ENCODE measurements at places on chromosomes 11 and 22. TPM values are rescaled to one million over a fixed set of nuclear protein-coding genes. Genes with fewer than 3 reads are reported as not detected.

GRCh38 chr11:41779401-41779960 is 320.0 kb upstream of the LRRC4C start:
- H3K36me3 ChIP-seq, result no peaks in the 10 kb centered on the region
- H3K4me1 ChIP-seq, result no peaks in the 10 kb centered on the region

DNA sequence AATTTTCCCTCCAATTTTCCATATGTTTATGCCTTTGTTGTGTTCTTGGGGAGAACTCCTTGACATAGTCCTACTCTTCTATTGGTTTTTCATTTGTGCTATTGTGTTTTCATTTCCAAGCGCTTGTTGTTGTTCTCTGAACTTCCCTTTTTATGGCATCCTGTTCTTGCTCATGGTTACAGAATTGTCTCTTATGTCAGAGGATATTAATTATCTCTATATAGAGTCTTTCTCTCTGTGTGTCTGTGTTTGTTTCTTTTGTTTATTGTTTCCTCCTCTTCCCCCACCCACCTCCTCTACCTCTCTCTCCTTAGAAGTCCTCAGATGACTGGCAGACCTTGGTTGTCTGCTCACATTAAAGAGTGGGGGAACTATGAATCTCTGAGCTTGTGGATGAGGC is 69.9 kb downstream of the HORMAD2 start:
- no peak overlapping the region for H3K4me3 ChIP-seq
- peaks cover 3% of the 10 kb centered on the region for H3K36me3 ChIP-seq
- no peak overlapping the region for H3K27ac ChIP-seq
- no peaks in the 10 kb centered on the region for H3K27me3 ChIP-seq

DNA sequence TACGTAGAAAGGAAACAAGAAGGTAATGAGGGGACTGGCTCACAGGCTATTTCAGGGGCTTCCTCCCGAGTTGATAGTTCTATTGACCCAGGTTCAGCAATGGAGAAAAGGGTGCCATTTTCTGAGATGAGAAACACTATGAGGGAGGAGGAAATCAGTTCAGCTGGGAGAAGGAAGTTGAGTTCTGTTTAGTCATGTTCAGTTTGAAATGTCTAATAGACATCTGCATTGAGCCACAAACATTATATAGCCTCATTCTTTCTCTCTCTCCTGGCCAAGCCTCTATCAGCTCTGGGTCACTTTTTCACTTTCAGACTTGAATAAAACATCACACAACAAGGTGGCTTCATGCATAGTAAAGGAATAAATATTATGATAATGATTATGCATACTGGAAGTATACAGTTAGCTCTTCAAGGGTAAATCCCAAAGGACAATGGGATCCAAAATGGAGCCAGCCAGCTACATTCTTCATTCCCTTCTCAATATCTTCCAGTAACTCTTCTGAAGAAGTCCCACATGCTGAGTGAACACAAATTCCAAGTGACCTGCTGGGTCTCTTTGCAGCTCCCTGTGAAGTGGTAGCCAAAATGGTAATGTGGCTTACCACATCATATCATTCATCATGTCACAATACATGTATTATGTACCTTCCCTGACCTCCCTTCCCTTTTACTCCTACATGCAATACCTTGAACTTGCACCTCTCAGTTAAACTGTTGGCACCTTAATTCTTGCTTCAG is 80.9 kb upstream of the CD44 start:
- no peak for DNase-seq
- no peaks in the 10 kb centered on the region for H3K27me3 ChIP-seq
- H3K4me1 ChIP-seq, result 0 out of 2 replicates have a peak, but pooled peaks cover 3% of the 10 kb centered on the region
- no peaks in the 10 kb centered on the region for H3K36me3 ChIP-seq

GRCh38 chr11:57180081-57180561 is 1.6 kb upstream of the LRRC55 start:
- H3K4me3 ChIP-seq, result no peak overlapping the region
- DNase-seq, result no peak
- H3K27ac ChIP-seq, result no peak overlapping the region

GRCh38 chr11:102330231-102330630 is 12.9 kb downstream of the BIRC3 start:
- H3K4me1 ChIP-seq, result no peaks in the 10 kb centered on the region
- H3K4me3 ChIP-seq, result no peak overlapping the region
- H3K27me3 ChIP-seq, result no peaks in the 10 kb centered on the region
- no peak for DNase-seq
- H3K27ac ChIP-seq, result no peak overlapping the region

DNA sequence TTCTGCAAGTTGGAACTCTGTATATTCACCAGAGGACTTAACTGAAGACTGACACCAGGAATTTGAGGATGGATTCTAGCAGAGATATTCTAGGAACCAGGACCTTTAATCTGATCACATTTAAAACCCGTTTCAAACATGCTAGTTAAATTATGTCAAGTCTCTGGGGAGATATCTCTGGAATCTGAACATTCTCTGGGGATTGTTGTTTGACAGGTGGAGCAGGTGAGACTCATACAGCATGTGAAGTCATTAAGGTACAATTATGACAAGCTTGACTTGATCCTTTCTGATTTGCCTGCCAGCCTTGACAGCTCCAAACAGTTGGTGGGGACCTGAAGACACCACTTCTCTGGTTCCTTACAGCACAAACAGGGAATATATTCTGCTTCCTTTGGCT is 100.3 kb downstream of the FAT3 start:
- H3K4me1 ChIP-seq, result no peaks in the 10 kb centered on the region
- no peak overlapping the region for H3K27ac ChIP-seq
- no peaks in the 10 kb centered on the region for H3K27me3 ChIP-seq
- H3K4me3 ChIP-seq, result no peak overlapping the region

GRCh38 chr11:126703662-126704061 is 296.9 kb downstream of the KIRREL3 start:
- H3K27me3 ChIP-seq, result no peaks in the 10 kb centered on the region
- H3K27ac ChIP-seq, result no peak overlapping the region
- no peak for DNase-seq

GRCh38 chr22:37449331-37450001 is 22.2 kb upstream of the ELFN2 start:
- H3K27ac ChIP-seq, result no peak overlapping the region
- no peaks in the 10 kb centered on the region for H3K36me3 ChIP-seq
- H3K4me3 ChIP-seq, result no peak overlapping the region
- no peak for DNase-seq
- H3K4me1 ChIP-seq, result no peaks in the 10 kb centered on the region
- no peaks in the 10 kb centered on the region for H3K27me3 ChIP-seq

GRCh38 chr11:1745701-1746320 is 4.6 kb downstream of the IFITM10 start:
- H3K4me3 ChIP-seq, result no peak overlapping the region
- H3K36me3 ChIP-seq, result no peaks in the 10 kb centered on the region
- no peaks in the 10 kb centered on the region for H3K4me1 ChIP-seq
- H3K27ac ChIP-seq, result no peak overlapping the region
- H3K27me3 ChIP-seq, result no peaks in the 10 kb centered on the region

GRCh38 chr22:46030231-46030880 is 53.4 kb upstream of the WNT7B start:
- H3K36me3 ChIP-seq, result no peaks in the 10 kb centered on the region
- no peaks in the 10 kb centered on the region for H3K27me3 ChIP-seq
- no peak overlapping the region for H3K27ac ChIP-seq

GRCh38 chr11:3849297-3849874 is 6.1 kb upstream of the STIM1 start:
- H3K4me3 ChIP-seq, result no peak overlapping the region
- no peaks in the 10 kb centered on the region for H3K27me3 ChIP-seq
- H3K4me1 ChIP-seq, result peaks cover under 1% of the 10 kb centered on the region
- H3K27ac ChIP-seq, result no peak overlapping the region

DNA sequence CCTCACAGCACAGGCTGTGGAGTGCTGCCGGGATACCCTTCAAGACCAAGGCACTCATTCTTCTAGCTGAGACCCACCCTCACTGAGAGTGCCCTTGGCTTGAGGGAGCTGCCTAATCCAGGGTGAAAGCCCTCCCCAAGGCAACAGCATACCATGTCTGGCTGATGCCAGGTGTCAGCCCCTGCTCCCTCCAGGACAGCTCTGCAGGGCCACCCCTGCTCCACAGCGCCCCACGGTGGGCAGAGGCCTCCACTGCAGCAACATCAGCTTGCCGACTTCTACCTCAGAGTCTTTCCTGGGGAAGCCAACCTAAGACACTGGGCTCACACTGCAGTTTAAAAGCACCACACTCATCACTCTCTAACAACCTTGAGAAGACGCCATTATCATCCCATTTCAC is 29.0 kb downstream of the TTLL1 start:
- H3K27me3 ChIP-seq, result no peaks in the 10 kb centered on the region
- H3K36me3 ChIP-seq, result no peaks in the 10 kb centered on the region
- H3K4me1 ChIP-seq, result no peaks in the 10 kb centered on the region
- H3K27ac ChIP-seq, result no peak overlapping the region
- DNase-seq, result peak; percentile 60
- no peak overlapping the region for H3K4me3 ChIP-seq

- DNase-seq, result no peak
- no peaks in the 10 kb centered on the region for H3K27me3 ChIP-seq
- H3K4me3 ChIP-seq, result no peak overlapping the region
- 0 out of 2 replicates have a peak, but pooled peaks cover 5% of the 10 kb centered on the region for H3K4me1 ChIP-seq
- H3K36me3 ChIP-seq, result no peaks in the 10 kb centered on the region
Measured at GRCh38 chr22:37337204-37337943, 55.1 kb downstream of the CYTH4 start.

DNA sequence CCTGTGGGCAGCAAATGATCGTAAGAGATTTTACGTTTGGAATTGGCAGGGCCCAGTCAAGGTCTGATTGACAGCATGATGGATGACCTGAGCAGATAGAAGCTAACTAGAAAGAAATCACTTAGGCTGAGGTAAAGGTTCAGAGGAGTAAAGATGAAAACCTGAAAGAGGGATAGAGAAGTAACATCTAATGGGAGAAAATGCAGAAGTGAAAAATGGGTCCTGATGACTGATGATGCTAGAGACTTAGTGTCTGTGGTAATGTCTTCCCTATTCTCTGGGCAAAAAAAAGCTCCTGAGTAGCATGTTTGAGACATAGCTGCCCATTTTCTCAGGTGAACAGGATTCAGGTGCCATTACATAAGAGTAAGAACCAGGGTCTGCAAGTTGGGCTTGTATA is 628.8 kb upstream of the ANO5 start:
- no peak for DNase-seq
- H3K4me3 ChIP-seq, result no peak overlapping the region
- H3K27me3 ChIP-seq, result no peaks in the 10 kb centered on the region
- no peak overlapping the region for H3K27ac ChIP-seq

- H3K4me3 ChIP-seq, result peak overlapping the region; percentile 59
- H3K4me1 ChIP-seq, result peaks cover 15% of the 10 kb centered on the region
- no peaks in the 10 kb centered on the region for H3K36me3 ChIP-seq
- no peaks in the 10 kb centered on the region for H3K27me3 ChIP-seq
- H3K27ac ChIP-seq, result no peak overlapping the region
Measured at GRCh38 chr11:66047541-66048365, 1.2 kb downstream of the GAL3ST3 start.

DNA sequence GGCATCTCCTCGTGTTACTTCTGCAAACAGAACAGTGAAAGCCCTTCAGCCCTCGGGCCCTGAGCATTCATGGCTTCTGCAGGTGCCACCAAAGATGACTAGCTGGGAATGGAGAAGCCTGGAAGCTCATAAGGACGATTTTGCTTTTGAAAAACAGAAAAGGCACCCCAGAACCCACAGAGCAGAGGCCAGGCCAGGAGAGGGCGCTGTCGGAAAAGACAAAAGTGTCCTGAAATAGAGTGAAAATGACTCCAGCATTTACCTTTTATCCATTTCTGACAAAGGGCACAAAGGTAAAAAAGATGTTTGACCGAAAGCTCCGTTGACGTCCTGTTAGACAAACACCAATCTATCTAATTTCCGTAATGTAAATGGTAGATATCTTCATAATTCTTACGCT is 37.6 kb downstream of the ZNF195 start:
- no peak overlapping the region for H3K4me3 ChIP-seq
- H3K36me3 ChIP-seq, result no peaks in the 10 kb centered on the region
- peak; percentile 65 for DNase-seq
- H3K4me1 ChIP-seq, result no peaks in the 10 kb centered on the region
- H3K27ac ChIP-seq, result no peak overlapping the region

GRCh38 chr11:107385361-107385981 is 72.2 kb downstream of the CWF19L2 start:
- H3K27ac ChIP-seq, result no peak overlapping the region
- H3K4me1 ChIP-seq, result no peaks in the 10 kb centered on the region
- peaks cover 9% of the 10 kb centered on the region for H3K36me3 ChIP-seq
- no peak for DNase-seq

- H3K4me1 ChIP-seq, result peaks cover 6% of the 10 kb centered on the region
- no peak overlapping the region for H3K27ac ChIP-seq
Measured at GRCh38 chr11:80529726-80530125, 1088.9 kb upstream of the TENM4 start.

- DNase-seq, result no peak
- H3K4me1 ChIP-seq, result no peaks in the 10 kb centered on the region
- no peak overlapping the region for H3K27ac ChIP-seq
- no peaks in the 10 kb centered on the region for H3K27me3 ChIP-seq
- H3K36me3 ChIP-seq, result peaks cover 48% of the 10 kb centered on the region
Measured at GRCh38 chr11:86277741-86278140, 24.3 kb upstream of the HIKESHI start.

CLDN5 gene
- polyA plus RNA-seq, result not detected

TMEM86A gene
- polyA plus RNA-seq, result 1.2 TPM

FOLR1 gene
- not detected for polyA plus RNA-seq

OR5B21 gene
- polyA plus RNA-seq, result not detected

USH1C gene
- polyA plus RNA-seq, result not detected

PLAAT2 gene
- 0.53 TPM for polyA plus RNA-seq

PKDREJ gene
- polyA plus RNA-seq, result not detected

PGR gene
- not detected for polyA plus RNA-seq

GGTLC2 gene
- not detected for polyA plus RNA-seq

OR8D4 gene
- polyA plus RNA-seq, result not detected

LINC01488 gene
- polyA plus RNA-seq, result not detected

NUDT22 gene
- polyA plus RNA-seq, result 72.7 TPM

GUCY1A2 gene
- 0.26 TPM for polyA plus RNA-seq
